ENCODE measurements at places on chromosomes 3 and 15.

GRCh38 chr15:93527374-93528050 lies 438.5 kb upstream of the RGMA start:
- DNase-seq = no peak

DNA sequence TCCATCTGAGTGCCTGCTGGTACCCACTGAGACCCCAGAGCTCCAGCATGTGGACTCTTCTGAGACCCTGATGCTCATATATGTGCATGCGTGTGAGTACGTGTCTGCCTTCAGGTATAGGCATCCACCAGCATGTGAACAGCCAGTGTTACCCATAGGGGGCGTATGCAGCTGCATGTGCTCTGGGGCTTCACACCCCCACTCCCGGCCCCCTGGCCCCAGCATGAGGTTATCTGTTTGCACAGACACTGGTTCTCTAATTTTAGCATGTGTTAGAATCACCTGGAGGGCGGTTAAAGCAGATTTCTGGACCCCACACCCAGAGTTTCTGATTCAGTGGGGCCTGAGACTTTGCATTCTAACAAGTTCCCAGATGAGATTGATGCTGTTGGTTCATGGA lies 824 bp upstream of the CILP start:
- no peak for DNase-seq

- DNase-seq = no peak
Observed at GRCh38 chr15:41689834-41690233, 29.6 kb downstream of the MGA start.

GRCh38 chr3:34016925-34017587 lies 218.6 kb downstream of the PDCD6IP start:
- DNase-seq = no peak

- DNase-seq = no peak
Observed at GRCh38 chr3:15932348-15933300, 134.8 kb upstream of the ANKRD28 start.

DNA sequence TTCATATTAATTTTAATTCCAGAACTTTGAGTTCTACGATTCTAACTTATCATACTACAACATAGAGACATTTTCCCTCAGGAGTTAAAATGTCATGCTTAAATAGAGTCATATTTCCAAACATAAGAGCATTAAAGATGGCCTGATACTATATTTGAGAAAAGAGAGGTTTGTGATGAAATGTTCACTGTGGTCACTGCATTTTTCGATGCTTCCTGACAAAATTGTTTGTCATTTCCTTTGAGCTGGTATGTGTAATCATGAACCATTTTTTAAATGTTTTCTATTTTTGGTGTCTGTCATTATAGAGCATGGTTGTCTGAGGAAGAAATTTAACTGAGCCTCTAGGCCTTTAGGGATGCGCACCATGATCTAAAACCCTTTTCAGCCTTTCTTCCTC lies 721.4 kb upstream of the NR2F2 start:
- DNase-seq = no peak

DNA sequence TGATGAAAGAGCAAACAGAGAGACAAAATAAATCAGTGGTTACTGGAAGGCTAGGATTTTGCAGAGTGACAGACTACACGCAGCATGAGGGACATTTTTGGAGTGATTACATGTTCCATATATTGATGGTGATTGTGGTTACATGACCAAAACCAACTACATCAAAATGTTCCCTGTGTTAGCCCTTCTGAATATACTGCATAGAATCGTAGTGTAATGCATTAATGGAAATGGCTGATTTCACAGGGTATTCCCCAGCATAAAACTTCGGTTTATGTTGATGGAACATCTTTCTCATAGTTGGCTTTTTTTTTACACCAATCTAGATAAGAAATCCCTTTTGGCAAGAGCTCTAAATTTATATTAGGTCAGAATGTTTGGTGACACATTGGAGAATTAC lies 191.3 kb upstream of the CMC1 start:
- DNase-seq = no peak

GRCh38 chr3:10982782-10983181 lies 9.8 kb upstream of the SLC6A1 start:
- DNase-seq = no peak

DNA sequence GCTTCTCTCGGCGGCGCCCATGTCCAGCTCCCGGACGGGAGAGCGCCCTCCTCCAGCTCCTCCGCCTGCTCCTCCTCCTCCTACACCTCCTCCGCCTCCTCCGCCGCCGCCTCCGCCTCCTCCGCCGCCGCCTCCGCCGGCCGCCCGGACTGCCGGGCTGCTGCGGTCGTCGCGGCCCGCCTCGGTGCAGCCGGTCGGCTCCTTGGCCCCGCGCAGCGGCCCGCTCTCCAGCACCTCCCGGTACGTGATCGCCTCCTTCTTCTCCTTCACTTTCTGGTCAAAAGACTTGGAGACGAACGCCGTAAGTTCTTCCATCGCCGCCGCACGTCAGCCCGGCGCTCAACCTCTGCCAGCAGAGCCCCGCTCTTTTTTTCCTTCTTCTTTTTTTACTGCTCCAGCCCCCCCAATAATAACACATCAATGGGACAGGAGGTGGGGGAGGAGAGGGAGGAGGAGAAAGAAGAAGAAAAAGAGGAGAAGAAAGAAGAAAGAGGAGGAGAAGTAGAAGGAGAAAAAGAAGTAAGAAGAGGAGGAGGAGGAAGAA lies 438 bp downstream of the SHOX2 start:
- no peak for DNase-seq

- DNase-seq = no peak
Observed at GRCh38 chr3:69072928-69073327, 7.2 kb downstream of the UBA3 start.
